Activated CD4-positive, alpha-beta T cell treated with anti-CD3 and anti-CD28 coated beads, Interleukin-2, amount 50 U/mL, for 24 hours (primary cell): ENCODE measurements at places on chromosomes 2 and 18.

GRCh38 chr2:26511466-26511865 is 33.5 kb upstream of the OTOF start:
- no peak for DNase-seq

DNA sequence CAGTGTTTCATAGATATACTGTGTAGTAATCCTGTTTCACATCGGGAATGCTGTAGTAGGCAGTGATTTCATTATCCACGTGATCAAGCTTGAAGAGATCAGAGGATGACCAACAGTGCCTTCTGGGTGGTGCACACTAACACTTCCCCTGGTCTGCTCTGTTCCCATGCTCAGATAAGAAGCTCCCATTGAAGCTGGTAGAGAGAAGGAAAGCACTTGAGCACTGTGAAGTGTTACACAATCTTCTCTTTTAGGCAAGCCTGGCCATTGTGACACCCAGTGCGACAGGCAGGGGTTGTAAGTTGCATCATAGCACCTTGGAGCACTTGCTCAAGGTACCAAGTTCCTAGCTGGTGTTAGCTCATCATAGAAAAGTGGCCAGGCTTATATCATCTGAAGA is 30.6 kb upstream of the GPD2 start:
- DNase-seq = no peak

GRCh38 chr18:22742409-22742808 is 190.7 kb upstream of the RBBP8 start:
- DNase-seq = no peak

GRCh38 chr18:23283916-23284430 is 148.7 kb downstream of the CABLES1 start:
- no peak for DNase-seq

GRCh38 chr2:51723691-51724090 is 691.8 kb upstream of the NRXN1 start:
- no peak for DNase-seq

GRCh38 chr2:55311444-55311870 is 42.4 kb upstream of the MTIF2 start:
- DNase-seq = peak; percentile 26

GRCh38 chr2:109188496-109188890 is 59.5 kb downstream of the SH3RF3 start:
- DNase-seq = no peak

- DNase-seq = no peak
Observed at GRCh38 chr2:241014764-241015163, 16.3 kb downstream of the SNED1 start.

DNA sequence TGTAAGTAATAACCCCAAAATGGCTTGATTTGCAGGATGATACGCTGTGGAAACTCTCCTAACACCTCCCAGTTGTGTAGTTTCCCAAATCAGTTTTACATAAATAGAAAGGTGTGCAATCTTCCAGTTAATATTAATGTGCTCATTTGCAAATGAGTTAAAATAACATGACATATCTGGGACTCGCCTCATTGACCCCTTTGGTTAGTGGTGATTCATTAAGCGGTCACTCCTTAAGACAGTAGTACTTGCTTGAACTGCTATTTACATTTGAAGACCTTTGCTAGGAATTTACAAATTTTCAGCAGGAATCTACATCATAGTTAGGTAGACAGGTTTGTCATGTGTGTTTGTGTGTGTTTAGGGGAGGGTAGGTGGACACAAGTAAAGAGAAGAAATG is 1367.7 kb upstream of the CELF4 start:
- DNase-seq = no peak

- no peak for DNase-seq
Observed at GRCh38 chr2:224407241-224407701, 5.4 kb upstream of the FAM124B start.

DNA sequence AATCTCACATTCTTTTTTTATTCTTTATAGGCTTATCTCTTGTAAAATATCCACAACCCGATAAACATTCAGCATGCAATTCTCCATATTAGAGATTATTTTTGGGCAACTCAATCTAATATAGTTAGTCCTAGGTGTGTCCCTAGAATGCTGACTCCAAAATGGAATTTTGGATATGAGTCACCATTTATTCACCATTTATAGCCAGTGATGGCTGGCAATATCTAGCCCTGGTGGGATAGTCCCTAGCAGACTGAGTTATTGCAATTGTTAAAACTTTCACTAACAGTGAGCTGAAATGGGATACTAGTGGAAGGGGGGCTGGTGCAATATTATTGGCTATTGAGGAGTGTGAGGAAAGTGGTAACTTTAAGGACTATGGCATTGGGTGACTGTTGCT is 401.6 kb downstream of the SLC4A3 start:
- DNase-seq = no peak

DNA sequence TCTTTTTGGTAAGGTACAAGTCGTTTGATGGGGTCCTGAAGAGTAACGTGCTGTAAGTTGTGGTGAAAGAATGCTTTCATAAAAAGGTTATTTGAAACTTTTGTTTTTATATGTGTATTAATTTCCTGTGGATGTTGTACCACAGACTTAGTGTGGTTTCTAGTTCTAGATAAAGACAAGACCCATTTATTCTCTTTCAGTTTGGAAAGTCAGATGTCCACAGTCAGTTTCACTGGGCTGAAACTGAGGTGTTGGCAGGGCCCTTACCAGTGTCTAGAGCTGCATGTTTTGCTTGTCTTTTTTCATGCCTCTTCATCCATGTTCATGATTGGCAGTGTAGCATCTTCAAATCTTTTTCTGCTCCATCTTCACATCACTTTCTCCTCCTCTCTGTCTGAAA is 22.1 kb upstream of the DOCK10 start:
- DNase-seq = no peak

- DNase-seq = no peak
Observed at GRCh38 chr18:498931-499775, 1.3 kb downstream of the COLEC12 start.

GRCh38 chr2:229586746-229587705 is 127.3 kb downstream of the DNER start:
- DNase-seq = peak; percentile 5
